Stimulated activated CD8-positive, alpha-beta memory T cell treated with anti-CD3 and anti-CD28 coated beads, Interleukin-4, amount 100 ng/mL, for 1 hour (primary cell): ENCODE measurements at places on chromosomes 11 and 22.

DNA sequence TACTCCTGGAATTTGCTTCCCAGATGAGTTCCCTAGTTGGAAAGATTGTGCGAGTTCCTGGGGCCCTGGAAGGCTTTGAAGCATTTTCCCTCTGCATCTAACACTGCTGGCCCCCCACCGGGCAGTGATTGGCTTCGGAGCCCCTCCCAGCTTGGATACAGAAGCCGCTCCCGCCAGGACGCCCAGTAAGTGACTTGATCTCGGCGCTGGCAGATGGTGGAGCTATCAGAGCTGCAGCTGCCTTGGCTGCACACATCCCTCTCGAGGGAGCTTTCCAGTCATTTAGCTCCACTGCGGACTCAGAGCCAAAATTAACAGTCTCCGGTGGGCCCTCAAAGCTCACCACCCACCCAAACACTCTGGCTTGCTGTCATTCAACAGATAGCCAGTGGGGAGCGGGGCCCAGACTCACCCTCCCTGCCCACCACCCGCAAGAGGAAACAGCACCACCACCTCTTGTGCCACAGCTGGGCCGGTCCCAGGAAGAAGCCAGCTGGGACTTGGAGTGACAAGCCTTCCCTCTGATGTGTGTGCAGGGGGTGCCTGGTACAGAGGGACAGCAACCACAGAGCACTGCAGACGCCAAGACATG, 162.3 kb downstream of the TRIM29 start:
- no peak for DNase-seq

DNA sequence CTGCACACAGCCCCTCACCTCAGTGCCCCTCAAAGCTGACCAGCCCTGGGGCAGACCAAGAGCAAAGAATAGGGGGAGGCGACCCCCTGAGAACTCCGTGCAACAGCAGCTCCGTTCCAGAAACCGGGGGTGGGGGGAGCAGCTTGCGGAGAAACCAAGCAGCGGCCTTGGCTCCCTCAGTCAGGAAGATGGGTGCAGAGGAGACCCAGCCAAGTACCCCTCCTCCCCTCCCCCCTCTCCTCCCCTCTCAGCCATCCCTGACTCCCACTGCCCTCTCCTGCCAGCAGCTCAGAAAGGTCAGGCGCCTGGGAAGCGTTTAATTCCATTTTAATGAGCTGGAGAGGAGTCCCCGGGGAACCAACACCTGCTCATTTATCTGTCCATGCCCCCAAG, 78.9 kb downstream of the PDE2A start:
- DNase-seq = no peak

DNA sequence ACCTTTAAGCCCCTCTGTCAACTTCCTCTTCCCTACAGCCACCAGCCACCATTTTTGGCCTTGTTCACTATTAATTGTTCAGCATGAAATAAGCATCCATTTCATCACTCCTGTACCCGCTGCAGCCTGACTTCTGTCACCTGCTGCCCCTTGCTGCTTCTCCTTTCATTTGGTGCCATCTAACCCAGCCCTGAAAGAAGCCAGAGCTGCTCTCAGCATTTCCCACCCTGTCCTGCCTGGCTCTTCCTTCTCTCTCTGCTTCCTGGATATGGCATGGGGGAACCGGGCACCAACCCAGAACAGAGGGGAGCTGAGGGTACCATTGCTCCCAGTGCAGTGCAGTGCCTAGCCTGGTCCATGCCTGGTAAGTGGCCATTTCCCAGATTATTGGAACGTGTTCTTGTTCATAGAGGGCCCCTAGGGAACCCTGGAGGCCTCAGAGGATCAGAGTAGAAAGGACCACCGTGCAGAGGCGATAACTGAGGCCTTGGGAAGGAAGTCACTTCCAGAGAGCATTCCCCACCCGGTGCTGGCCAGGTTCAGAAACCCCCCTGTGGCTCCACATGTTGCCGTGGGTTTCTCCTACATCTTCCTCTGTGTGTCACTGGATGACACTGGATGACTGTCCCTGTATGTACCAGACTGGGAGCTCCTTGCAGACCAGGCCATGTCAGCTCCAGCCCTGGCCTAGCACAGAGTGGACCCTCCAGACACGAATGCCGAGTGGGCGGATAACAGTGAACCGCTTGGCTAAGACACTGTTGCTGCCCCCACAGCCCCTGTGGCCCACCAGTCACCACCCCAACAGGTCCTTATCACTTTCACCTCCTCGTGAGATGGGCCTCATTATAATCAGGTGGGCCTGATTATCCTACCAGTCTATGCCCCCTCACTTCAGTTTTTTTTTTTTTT, 4.7 kb downstream of the YDJC start:
- no peak for DNase-seq

- no peak for DNase-seq
Measured at GRCh38 chr11:108588287-108588686, 5.3 kb downstream of the EXPH5 start.

DNA sequence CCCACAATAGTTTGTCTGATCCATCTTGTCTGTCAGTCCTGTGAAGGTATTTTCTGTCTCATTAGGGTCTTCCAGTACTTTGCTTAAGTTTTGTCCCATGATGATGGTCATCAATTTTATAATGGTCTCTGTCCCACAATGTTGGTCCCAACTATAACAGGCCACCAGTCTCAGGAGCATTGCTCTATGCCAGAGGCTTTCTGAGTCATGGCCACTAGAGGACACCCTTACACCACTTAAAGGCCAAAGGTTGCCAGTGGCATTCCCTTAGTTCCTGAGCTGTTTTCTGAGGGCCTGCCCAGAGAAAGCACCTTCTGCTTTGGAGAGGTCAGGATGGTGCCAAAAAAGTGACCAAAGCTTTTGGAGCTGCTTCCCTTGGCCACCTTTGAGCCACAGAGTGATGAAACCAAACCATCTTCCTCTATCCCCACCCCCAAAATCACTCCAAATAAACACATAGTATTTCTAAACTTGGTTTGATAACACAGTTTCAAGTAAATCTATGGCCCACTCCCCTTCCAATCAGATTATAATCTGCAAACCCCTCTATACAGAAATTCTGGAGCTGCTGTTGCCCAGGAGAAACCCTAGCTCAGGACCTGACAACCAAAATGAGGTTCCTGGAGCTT, 19.3 kb downstream of the EIF3F start:
- DNase-seq = no peak

DNA sequence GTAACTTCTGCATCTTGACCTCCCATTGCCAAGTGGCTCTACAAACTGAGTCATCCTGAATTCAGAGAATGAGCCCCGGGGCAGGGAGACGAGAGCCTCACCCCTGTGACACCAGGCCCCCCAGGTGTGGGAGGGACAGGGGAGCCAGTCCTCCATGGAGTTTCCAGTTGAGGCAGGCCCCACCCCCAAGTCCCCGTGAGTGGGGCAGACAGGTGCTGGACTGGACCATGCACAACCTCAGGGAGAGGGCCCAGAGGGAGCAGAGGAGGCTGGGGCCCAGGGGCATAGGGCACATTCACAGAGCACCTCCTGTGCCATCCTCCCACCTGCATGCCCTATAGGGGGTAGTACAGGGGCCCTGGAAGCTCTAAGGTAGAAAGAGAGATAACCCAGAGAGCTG, 180.8 kb downstream of the BRD1 start:
- DNase-seq = no peak
